T1000 (cell line): ENCODE measurements at places on chromosomes 3 and 15.

DNA sequence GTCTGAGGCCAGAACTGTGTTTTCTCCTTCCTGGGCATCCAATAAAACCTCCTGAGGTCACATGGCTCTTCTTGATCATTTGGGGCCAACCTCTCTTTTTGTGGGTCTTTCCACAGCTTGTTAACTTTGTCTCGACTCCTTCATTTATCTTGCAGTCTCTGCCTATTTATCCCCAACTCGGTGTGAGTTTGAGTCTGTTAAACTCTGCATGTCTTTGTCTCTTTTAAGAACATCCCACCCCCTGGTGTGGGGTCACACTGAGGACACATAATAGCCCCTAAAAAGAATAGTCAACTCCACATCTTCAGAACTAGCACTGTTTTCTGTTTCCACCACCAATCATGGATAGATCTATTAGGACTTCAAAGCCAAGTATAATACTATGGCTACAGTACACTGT, 187.2 kb downstream of the TLE3 start:
- no peak for DNase-seq

DNA sequence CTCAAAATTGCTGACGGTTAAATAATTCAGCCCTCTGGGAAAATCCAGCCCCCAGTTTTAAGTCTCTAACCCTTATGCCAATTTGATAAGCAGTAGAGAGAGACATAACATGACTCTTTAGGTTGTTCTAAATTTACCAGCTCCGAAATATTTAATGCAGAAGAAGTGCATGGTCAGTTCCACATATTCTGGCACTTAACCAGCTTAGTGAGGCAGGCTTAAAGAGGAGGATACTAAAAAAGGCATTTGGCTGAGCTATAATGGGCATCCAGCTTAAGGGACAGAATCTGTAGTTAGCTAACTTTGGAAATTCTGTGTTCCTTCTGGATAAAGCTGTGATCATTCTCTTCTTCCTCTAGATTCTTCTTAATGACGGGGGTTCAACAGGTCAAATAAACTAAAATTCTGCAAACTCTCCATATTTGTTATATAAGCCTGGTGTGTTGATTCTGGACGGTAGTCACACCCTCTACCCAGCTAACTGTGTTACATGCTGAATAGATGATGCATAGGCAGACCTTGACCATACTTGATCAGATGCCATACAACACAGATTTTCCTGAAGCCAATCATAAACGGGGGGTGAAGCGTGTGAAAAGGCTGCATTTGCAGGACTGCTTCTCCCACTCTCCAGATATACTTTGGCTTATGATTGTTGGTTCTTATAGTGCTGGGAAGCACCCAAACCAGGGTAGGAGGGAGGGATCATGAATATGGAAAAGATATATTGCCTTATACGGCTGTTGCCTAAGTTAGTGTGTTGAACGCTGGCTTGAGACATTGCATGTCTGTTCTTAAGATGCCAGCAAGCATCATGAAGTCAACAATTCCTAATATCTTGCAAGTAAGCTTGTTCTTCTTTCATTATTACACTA, 118.4 kb downstream of the FGF12 start:
- DNase-seq, result no peak

DNA sequence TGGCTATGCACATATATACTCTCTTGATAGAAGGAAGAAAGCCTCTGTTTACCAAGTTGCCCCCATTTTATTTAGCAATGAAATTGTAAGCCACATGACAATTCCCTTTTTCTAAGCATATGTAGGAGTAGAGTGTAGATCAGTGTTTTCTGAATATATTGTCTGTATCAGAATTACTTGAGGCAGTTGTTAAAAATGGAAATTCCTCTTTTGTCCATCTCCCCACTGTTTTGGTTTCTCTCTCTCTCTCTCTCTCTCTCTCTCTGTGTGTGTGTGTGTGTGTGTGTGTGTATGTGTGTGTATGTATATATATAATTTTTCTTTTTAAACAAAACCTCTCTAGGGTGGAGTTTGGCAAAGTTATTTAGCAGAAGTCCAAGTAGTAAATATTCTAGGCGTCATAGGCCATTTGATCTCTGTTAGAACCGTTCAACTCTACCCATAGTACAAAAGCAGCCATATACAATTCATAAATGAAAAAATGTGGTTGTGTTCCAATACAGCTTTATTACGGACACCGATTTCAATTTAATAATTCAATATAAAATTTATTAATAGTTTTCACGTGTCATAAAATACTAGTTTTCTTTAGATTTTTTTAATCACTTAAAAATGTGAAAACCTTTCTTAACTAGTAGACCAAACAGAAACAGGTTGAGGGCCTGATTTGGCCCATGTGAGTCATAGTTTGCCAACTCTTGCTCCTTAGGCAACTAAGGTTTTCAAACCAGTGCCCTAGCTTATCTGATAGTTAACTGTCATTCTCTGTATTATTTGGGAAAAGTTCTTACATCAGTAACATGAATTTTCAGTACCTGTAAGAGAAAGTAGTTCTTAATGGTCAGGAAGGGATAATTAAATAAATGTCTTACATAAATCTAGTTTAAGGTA, 39.8 kb downstream of the UBE2E1 start:
- no peak for DNase-seq

DNA sequence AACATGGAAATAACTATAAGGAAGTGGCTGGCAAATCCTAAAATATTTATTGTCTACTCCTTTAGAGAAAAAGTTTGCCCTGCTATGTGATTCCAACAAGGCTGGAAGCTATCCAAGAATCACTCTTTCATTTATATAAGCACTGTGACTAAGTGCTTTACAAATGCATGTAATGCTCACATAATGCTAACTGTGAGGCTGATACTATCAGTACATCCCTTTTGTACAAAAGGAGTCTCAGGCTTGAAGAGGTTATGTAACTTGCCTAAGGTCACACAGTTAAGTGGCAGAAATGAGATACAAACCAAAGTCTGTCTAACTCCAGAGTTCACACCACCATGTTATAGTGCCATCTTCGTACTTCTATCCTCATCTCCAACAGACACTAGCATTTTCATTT, 17.0 kb downstream of the TOPBP1 start:
- no peak for DNase-seq

- DNase-seq, result no peak
Observed at GRCh38 chr3:156418428-156418827, 136.5 kb downstream of the SSR3 start.

DNA sequence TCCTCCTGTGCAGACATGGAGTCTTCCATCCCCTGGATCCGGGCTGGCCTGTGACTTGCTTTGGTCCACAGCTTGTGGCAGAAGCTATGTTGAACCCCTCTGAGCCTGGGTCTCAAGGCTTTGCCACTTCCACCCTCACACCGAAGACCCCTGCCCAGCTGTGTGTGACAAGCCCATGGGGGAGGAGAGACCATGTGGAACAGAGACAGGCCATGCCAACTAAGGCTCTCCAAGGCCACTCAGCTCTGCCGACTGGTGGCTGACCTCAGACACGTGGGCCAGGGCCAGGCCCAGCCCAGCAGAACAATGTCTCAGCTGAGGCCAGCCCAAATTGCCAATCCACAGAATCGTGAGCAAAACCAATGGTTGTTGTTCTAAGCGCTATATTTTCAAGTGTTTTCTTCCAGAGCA, 16.4 kb upstream of the CFAP100 start:
- DNase-seq, result no peak

DNA sequence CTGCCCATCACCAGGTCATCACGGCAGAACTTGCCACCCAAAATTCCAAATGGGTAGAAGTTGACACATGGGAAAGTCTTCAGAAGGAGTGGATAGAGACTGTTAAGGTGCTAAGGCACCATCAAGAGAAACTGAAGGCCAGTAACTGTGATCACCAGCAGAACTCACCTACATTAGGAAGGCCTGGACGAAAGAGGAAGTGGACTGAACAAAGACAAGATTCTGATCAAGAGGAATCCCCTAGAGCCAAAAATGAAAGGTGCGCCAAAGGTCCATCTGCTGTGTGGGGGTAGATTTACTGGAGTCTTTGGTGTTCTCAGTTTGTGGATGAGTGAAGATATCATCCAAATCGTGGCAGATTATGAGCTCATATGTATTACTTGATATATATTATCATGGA, 46.3 kb upstream of the P3H2 start:
- no peak for DNase-seq

GRCh38 chr3:77179762-77180161, 139.9 kb downstream of the ROBO2 start:
- no peak for DNase-seq

DNA sequence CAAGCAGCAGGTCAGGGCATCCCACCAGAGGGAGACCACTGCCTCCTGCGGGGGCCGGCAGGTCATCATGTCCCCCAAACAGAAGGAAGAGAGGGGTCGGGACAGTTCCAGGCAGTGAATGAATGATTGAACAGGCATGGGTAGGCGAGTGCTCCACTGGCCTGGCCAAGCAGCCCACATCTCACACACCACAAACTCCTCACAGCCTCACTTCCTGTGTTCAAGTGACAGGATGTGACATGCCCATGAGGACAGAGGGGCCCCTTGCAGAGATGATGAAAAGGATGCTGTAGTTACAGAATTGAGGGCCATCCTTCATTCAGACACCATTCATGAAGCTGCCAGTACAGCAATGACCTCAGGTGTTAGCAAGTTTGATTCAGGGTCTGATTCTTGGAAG, 3.7 kb downstream of the IQSEC1 start:
- no peak for DNase-seq

GRCh38 chr3:37952564-37952963, 38.0 kb upstream of the VILL start:
- no peak for DNase-seq

GRCh38 chr15:57418635-57419034, 42.3 kb downstream of the CGNL1 start:
- no peak for DNase-seq

- no peak for DNase-seq
Observed at GRCh38 chr3:117723825-117724224, 1014.2 kb downstream of the TUSC7 start.

- no peak for DNase-seq
Observed at GRCh38 chr3:139894643-139894989, 40.4 kb upstream of the CLSTN2 start.
